ENCODE measurements at places on chromosomes 5 and 9. TPM values are rescaled to one million over a fixed set of nuclear protein-coding genes. Genes with fewer than 3 reads are reported as not detected.
A peak's percentile ranks its signal among the peaks of the same experiment; 100 is the strongest.

- DNase-seq = no peak
Measured at GRCh38 chr9:113215132-113215531, 5.9 kb downstream of the FKBP15 start.

STPG3 gene
- total RNA-seq = 0.46 TPM

SLIT3 gene
- total RNA-seq = 188 TPM

DNA sequence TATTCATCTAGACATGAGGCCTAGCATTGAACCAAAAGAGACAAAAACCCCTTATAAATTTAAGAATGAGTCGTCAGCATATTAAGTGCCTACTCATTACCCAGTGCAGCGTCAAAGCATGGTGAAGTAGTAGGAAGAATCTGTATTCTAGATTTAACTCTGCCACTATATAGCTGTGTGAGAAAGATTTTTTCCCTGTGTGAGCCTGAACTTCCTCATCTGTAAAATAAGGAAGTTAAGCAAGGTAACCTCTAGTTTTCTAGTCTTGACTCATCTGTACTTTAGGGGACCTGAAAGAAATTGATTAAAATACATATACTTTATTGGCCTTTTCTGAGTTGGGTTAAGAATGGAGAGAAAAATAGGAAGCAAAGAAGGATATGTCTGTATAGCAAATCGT, 82.1 kb upstream of the RUSC2 start:
- DNase-seq = no peak

GRCh38 chr5:143705381-143705780, 106.6 kb upstream of the HMHB1 start:
- no peak for DNase-seq

IRGM gene
- not detected for total RNA-seq

PCDHB3 gene
- total RNA-seq = 1.7 TPM

DNA sequence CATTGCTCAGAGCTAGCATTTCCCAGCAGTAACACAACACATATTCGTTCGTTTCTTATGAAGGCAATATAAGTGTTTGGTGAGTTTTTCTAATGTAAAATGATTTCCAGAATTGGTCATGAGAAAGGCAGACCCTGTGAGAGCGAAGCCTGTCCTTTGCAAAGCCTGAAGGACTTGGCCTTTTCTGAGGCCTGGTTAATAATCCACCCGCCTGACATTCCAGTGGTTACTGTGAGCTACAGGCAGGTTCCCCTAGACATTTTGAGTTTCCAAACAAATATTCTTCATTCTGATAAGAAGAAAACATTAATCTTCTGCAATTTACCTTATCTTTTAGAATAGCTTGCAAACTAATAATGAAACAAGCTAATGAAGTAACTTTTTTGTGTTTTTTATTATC, 38.0 kb downstream of the ADAMTS16 start:
- DNase-seq = no peak

PCDHB9 gene
- total RNA-seq = 1.7 TPM

DNA sequence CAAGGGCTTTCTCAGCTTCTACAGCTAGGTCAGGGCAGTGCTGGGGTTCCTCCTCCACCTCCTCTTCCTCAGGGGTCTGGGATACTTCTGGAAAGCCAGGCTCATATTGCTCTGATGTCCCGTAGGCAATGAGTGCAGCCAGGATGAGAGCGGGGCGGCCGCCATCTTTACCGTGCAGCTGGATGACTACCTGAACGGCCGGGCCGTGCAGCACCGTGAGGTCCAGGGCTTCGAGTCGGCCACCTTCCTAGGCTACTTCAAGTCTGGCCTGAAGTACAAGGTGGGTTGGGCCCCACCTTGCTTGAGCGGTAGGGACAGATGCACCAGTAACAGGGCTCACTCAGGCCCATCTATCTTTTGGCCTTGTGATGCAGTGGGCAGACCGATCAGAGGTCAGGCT, 34.8 kb downstream of the GSN start:
- DNase-seq = peak; percentile 26

DNA sequence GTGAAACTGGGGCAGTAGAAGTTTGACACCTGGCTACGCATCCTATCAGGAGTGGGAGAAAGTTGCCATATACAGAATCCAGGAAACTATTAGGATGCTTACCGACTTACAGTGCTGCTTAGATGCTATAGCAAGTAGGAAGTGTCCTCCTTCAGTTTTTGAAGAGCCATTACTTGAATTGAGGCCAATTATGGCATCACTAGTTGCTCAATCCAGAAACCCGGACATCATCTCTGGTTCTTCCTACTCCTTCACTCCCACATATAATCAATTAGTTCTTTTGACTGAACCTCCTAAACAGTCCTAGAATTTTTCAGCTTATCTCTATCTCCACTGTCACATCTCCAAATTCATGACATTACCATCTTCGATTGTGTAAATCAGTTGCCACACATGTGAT, 41.8 kb upstream of the UGCG start:
- DNase-seq = no peak

DNA sequence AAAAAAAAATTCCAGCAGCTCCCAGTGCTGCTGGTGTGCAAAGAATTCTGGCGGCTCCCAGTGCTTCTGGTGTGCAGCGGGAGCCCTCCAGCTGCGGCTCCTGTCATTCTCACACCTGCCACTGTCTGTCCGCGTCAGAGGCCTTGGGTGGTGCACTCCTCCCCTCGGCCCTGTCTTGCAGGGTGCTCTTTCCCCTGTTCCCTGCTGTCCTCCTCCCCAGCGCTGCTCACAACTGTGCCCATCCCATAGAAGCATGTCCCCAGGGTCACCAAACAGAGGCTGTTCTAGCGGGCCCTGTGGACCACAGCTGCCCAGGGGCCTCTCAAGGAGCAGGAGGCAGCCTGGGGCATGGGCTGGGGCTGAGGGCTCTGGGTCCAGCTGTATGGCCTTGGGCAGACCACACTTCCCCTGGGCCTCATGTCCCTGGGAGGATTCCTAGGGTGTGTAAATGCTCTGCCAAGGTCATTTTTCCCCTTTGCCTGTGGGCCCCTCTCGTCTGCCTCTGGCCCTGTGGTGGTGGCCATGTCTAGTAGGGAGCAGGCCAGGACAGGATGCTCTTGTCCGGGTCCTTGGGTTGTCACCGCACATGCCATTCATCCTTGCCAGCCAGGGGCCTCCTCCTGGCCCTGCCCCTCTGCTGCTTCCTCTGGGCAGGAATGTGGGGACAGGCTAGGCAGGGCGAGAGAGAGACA, 68.2 kb downstream of the PHF2 start:
- DNase-seq = no peak

DNA sequence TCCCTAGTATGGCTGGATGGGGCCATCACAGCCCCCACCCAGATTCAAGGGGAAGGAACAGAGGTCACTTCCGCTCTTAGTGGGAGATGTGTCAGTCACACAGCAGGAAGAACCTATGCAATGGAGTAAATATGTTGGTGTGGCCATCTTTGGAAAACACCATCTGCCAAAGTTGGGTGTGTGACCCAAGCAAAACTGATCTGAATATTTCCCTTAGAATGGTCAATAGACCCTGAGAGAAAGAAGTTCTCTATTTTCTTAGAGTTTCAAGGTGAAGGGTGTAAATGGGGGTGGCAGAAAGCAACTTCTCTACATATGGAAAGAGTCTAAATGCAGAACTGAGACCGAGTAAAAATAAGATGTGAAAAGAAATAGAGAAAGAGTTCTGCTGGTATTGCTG, 212.7 kb downstream of the ESM1 start:
- no peak for DNase-seq

SOWAHA gene
- not detected for total RNA-seq

- DNase-seq = no peak
Measured at GRCh38 chr9:115261656-115262081, 143.7 kb upstream of the TNC start.

DNA sequence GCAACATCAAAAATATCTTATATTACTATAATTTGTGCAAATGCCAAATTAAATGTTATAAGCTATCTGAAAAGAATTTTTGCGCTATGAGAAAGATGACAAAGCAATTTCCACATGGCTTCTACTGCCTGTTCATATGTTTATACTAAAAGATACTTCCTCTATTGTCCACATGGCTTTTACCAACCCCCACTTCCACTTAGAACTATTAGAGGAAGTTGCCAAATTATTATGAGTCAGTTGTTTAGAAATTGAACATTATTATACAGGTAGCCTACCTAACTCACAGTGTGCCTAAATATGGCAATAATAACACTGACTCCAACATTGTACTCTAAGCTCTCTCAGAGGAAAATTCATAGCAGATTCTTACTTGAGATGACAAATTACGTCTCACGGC, 37.6 kb upstream of the SLC27A6 start:
- DNase-seq = no peak

HK3 gene
- total RNA-seq = 10.9 TPM

DNA sequence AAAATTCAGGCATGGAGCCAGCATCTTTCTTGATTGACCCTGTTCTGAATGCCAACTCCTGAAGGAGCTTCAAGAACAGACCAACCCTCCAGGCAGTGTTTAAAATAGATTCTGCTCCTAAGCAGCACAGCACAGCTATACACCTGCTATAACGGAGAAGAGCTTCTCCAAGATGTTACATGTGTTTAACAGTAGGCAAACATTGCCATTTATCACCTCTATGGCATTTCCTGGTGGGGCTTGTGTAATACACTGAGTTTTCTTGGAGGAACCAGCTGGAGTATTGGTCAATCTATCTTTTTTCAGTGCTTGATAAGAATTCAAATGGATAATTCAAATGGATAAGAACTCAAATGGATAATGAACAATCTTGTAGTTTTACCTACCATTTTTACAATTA, 615.1 kb downstream of the CDH12 start:
- DNase-seq = no peak

- no peak for DNase-seq
Measured at GRCh38 chr5:87653242-87653641, 240.5 kb upstream of the CCNH start.

DNA sequence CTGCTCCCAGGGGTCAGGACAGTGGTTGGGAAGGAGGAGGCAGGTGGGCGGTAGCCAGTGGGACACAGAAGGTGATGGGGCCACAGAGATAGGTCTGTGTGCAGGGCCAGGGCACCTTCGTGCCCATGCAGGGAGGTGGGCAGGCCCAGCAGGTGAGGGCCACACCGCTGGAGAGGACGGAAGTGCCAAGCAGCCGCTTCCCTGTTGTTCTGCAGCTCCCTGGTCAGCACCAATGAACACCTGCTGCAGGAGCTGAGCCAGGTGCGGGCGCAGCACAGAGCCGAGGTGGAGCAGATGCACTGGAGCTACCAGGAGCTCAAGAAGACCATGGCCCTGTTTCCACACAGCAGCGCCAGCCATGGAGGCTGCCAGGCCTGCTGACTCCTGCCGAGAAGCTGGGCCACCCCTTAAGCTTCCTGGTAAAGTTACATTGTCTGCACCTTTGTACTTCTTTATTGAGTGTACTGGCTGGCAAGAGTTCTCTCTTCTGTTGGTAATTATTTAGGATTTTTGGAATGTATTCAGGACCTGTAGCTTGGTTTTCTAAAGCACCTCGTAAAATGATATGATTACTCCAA, 40.3 kb downstream of the TPPP start:
- peak; percentile 46 for DNase-seq

DNA sequence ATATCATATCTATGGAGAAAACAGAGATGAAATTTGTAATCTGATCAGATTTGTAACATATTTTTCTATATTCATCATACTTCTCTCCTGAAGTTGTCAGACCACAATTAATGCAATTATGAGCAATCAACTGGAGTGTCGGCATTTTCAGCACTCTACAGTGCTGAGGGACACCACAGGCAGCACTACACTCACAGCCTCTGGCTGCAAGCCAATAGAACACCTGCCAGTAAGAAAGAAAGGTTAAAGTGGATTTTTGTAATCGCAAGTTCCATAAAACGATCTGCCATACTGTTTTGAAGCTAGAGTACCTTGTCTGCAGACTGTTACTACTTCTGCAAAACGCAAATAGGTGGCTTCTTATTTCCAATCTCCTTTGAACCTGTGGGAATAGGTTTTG, 147.6 kb downstream of the ADAMTS6 start:
- DNase-seq = no peak

DNA sequence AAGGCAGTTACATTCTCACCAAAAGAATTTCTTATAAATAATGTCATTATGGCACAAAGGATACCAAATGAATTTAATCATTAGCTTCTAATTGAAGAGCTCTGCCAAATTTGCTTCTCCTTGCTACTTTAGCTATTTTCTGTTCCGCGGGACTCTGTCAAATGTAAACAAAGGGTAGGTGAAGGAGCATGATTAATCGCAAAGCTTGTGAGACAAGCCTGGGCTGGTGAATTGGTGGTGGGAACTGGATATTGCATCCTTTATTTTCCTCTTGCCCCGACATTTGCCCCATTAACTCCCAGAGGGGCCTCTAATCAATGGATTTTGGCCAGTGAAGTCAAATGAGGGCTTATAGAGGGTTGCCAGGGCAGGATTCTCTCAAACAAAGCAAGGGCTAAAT, 234.2 kb upstream of the RFX3 start:
- no peak for DNase-seq

CMYA5 gene
- 697 TPM for total RNA-seq

- DNase-seq = no peak
Measured at GRCh38 chr9:131348631-131349521, 45.0 kb upstream of the PRRC2B start.

GRCh38 chr5:8340739-8341344, 471.9 kb downstream of the MTRR start:
- DNase-seq = no peak

DNA sequence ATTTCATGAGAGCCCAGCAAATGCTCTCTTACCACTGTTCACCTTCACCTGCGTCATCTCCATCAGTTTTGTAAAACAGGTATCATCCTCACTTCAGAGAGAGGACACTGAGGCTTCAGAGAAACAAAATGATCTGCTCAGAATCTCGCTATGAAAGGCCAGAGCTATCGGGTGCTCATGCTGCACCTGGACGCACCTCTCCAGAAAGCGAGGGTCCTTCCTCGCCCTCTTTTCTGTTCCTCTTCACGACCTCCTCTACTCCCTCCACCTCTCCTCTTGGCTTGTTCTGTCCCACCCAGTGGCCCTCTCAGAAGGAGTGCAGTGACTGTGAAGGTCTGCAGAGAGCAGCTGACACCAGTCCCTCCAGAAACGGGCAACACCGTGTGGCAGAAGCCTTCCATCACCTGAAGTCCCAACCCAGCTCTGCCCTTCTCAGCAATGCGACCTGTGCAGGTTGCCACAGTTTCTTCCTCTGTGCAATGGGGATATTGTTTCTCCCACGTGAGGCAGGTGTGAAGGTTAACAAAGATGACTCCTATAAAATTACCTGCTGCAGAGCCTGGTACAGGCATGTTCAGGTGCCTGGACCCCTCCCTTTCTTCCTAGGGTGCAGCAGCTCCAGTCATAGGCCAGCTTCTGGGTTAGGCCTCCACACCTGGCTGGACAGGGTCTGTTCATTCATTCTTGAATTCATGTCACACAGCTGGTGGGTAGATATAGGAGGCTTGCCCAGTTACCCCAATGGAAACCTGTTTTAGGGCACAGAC, 45.3 kb upstream of the ANGPTL2 start:
- DNase-seq = no peak

GRCh38 chr9:111118256-111118948, 80.1 kb upstream of the LPAR1 start:
- DNase-seq = no peak

DNA sequence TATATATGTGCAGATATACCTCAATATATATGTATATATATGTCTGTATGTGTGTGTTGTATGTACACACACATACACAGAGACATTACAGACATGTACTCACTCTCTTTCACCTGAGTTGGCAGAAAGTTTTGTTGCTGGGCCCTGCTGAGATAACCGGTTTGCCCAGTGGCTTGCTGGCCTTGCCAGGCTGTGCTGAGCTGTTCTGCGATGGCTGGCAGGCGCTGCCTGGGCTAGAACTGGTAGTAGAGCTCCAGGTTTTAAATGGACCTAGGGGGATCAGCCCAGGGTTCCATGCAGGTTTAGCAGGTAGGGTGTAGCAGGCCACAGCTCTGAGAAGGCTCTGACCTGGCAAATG, 394.3 kb downstream of the GADD45G start:
- DNase-seq = no peak

PCDHGA2 gene
- 6.4 TPM for total RNA-seq
